ENCODE measurements at places on chromosomes 2 and 18.

GRCh38 chr2:152395572-152395971 is 60.6 kb downstream of the FMNL2 start:
- DNase-seq = no peak

DNA sequence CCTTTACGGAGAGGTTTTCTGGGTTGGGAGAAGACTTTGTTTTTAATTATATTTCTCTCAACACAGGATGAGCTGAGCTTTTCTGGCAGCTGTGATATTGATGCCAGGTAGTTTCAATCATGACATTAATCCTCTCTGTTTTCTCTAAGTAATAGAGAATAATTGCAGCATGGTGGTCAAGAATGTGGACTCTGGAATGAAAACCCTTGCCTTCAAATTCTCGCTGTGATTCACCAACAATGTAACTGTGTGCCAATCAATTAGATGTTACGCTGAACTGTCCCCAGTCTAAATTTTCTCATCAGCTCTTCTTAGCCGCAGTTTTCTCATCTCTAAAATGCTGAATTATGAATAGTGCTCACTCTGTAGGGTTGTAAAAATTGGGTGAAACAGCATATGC is 31.6 kb upstream of the PPM1B start:
- DNase-seq = no peak

DNA sequence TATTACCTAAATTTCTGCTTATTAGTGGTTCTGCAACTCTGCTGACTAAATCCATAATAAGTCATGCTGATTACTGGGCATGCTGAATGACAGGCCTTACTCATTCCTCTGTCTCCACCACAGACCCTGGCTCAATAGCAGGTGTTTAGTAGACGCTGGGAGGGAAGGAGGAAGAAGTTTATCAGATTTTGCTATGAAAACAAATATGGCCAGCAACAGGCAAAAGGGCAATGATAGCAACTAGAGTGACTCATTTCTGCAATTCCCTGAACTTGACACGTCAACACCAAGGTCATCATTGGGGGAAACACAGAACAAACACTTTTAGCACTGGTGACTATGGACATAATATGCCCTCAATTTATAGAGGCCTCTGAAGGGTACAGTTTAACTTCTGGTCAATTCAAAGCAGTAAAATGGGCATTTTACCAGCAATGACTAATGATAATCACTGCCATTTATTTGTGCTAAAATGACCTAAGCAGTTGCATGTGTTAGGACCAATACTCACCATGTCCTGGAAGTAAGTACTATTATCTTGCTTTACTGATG is 35.2 kb downstream of the TMEM163 start:
- DNase-seq = no peak

GRCh38 chr2:201758234-201758633 is 22.5 kb downstream of the ALS2 start:
- DNase-seq = no peak

DNA sequence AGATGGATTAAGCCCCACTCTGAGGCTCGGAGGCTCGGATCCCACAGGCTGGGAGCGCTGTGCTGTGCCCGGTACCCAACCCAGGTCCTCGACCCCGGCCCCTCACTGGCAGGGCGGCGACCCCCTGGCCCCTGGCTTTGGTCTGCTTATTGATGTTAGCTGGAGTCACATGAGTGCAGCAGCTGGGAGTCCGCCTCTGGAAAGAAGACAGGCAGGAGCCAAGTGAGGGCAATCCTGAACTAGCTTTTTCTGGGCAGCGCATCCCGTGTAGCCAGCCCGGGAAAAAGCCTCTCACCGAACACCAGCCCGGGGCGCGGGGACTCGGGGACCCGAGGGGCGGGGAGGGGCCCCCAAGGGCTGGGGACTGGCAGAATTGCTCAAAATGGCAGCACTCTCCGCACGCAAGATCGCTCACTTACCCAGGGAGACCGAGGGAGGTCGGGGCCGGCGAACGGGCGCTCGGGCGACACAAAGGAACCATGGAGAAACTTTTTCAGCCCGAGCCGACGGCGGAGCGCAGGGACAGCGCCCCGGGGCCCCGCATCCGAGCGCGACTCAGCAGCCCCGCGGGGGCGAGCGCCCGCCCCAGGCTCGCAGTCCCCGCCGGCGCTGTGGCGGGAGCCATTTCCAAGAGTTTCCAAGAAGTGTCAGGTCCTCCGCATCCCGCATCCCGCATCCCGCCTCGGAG is 567 bp downstream of the TMEM200C start:
- peak; percentile 37 for DNase-seq

GRCh38 chr2:19987936-19988335 is 2.0 kb downstream of the WDR35 start:
- DNase-seq = no peak

- DNase-seq = no peak
These were observed 63.9 kb downstream of the NEB start for GRCh38 chr2:151670346-151670745.

DNA sequence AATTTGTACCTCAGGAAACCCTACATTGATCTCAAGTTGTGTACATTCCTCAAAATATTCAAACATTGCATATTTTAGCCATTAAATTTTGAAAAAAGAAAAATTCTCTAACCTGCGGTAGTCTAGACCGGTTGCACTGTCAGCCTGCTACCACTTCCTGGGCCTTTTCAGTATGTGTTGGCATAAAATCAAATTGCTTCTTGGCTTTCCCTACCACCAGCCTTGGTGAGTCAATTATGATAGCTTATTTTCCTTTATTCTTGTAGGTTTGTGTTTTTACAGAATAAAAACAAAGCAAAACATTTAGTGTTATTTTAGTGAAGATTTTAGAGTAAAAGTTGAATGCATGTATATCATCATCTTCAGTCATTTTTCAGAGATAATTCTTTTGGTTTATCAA is 61.2 kb downstream of the FAM171B start:
- no peak for DNase-seq

Data from renal cortex interstitium (tissue), 15 donors.